ENCODE measurements at places on chromosomes 3 and 15.
A peak's percentile ranks its signal among the peaks of the same experiment; 100 is the strongest.

DNA sequence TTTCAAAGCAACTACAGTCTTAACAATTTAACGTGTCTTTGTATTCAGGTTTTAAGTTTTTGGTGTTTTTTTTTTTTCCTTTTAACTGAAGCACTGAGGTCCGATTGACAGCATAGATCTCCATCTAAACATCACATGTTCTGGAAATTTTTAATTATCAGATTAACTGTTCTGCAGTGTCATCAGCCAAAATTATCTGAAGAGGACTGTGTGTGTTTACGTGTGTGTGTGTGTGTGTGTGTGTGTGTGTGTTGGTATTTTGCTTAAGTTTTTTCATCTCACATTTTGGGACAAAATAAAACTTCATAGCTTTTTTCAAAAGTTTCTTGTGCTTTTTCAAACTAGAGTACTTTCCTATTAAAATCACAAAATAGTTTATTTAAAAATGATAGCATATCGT lies 1.8 kb downstream of the PIK3CA start:
- no peak for DNase-seq

- peak; percentile 29 for DNase-seq
These were observed 200.5 kb upstream of the LRTM1 start for GRCh38 chr3:55128225-55128823.

- no peak for DNase-seq
These were observed 64.5 kb downstream of the CDAN1 start for GRCh38 chr15:42672444-42672843.

DNA sequence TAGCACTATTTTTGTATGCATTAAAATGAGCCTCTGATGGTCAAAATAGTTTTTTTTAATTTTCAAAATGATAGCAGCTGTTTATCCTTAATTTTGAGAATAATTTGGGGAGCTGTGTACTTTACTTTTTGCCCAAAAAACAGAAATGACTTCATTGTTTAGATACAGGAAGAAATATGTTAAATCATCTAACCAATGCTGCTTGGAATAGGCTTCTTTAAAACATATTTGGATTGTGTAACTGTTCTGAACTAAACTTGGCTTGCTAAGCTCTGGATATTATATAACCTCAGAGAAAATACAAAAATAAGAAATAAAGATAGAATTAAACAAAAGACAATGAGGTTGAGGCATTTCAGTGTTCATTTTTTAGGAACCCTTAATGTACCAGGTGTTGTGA lies 119.3 kb downstream of the SERPINI1 start:
- DNase-seq, result no peak

DNA sequence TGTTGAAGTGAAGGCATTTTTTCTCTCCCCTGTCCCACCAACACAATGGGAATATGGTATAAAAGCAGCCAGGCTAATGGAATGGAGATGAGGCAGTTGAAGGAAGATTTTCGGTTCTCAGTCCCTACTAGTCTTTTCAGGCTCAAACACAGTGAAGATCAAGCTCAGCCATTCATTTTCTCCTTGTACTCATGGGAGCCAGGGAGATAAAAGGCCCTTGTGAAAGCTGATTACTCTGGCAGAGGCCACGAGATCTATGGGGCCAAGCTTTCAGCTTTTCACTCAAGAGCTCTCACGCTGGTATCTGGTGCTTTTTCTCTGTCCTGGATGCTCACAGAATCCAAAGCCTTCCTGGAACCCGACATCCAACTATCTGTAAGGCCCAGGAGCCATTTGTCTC lies 14.5 kb upstream of the FAN1 start:
- DNase-seq, result no peak

DNA sequence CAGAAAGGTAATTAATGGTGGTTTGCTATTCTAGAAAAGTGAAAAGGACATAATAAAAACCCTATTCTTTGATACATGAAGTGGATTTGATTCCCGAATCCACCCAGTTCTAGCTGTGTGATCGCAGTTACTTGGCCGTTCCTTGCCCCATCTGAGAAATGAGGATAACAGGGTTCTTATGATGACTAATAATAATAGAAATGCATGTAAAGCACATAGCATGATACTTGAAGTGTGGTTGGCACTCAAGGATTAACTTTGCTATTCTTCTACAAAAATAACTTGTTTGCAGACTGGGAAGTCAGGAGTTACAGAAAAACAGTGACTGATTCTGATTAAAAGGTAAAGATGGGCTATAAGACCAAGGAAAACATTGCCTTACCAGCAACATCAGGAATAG lies 26.8 kb downstream of the PARL start:
- DNase-seq, result no peak

All from NCI-H1105 treated with DMSO at 0.1 percent for 48 hours (cell line).